ENCODE measurements at places on chromosomes 1 and 21.

DNA sequence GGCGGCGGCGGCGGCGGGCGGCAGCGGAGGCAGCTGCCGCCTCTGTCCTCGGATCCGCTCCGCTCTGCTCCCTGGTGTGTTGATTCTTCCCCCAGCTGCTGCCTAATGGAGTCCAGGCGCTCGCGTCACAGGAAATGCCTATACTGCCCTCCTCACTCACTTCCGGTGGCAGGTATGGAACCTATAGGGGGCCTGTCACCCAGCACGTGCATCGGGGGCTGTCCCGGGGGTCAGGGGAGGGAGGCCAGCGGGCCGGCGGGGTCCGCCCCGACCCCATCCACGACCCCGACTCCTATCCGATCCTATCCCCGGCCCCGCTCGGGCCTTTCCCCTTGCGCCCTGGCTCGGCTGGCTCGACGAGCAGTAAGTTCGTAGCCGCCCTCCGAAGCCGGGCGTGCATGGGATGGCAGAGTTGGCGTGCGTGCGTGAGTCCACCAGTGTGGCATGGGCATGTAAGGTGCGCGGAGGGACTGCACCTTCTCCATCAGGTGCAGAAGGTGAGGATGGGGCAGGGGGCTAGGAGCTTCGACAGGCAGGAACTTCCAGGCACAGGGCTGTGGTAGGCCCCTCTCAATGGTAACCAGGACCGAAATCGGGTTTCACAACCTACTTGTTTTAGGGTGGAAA is at the start of gene WDR26:
TSS of gene WDR26 (minus strand) at position 107 of the 627 bp plus-strand sequence.
- peak; percentile 94 for DNase-seq

DNA sequence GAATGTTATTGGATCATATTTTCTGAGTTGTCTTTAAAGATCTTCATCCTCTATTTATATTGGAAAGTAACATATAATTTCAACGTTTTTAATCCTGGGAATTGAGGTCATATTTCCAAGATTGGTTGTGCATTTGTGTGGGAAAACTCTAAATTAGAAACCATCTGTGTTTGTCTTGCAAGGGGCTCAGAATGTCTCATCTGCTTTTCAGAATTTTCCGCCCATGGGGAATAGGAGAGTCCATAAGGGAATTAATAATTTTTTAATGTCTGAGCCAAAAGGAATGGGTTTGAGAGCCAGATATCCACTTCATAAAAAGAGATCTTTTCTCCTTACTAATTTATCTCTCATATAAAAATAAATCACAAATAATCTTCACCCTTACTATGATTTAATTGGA is 84.8 kb upstream of the MAP1LC3C start:
- DNase-seq = no peak

DNA sequence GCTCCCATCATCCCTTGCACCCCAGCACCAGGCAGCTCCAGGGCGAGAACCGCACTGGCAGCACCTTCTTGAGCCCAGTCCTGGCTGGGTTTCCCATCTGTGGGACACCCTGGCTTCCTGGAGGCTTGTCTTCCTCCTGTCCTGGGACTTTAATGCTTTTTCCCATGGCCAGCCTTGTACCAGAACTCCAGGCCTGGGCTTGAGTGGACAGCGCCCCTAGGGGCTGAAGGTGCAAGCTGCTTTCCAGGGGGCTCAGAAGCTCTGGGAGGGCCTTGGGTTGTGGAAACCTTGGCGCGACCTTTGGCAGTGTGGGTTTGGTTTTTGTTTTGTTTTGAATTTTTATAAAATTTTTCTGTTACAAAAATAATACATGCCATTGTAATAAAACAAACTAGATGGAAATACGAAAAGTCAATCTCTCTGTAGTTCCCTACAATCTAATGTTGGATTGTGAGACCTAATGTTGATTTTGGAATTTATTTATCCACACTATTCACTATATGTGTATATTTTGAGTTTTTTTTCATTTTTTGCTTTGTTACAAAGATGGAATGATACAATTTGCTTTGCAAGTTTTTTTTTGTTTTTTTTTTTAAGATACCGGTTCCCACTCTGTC is 33.8 kb upstream of the RPL11 start:
- no peak for DNase-seq

GRCh38 chr1:167430134-167430848 is 88.0 kb downstream of the CD247 start:
- no peak for DNase-seq

DNA sequence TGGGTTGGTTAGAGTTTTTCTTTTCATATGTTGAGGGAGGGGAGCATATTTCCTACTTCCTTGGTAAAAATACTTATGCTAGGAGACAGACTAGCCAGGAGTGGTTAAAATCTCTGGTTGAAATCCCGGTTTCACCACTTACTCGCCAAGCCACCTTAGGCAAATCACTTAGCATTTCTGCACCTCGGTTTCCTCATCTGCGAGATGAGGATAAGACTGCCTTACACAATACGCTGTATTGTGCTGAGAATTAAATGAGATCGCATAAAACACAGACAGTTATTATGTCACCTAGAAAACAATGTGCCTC is 1.4 kb downstream of the IFFO2 start:
- DNase-seq = no peak

GRCh38 chr1:27144049-27144748 is 10.7 kb downstream of the SLC9A1 start:
- no peak for DNase-seq

GRCh38 chr1:62590255-62590969 is 6.9 kb upstream of the ANGPTL3 start:
- DNase-seq = no peak

Measured in NCI-H2081 (cell line).